ENCODE measurements at places on chromosomes 4 and X.
A peak's percentile ranks its signal among the peaks of the same experiment; 100 is the strongest.

- peak; percentile 46 for DNase-seq
Measured at GRCh38 chr4:169619518-169619957, 840 bp upstream of the CLCN3 start.

DNA sequence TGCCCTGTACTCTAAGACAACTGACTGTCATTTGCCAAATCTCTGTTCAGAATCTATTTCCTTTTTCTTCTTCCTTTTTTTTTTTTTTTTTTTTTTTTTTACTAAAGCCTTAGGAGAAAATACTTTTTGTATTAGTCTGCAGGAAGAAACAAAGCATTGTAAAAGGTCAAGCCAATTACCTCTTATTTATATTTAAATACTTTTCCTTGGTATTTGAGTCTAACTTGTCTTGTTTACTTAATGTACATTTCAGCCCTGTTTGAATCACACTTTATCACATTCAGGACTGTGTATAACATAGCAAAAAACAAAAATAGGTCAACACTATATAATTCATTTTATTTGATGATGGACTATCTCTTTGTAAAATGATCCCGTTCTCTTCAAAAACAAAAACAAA, 262.2 kb downstream of the RPA4 start:
- no peak for DNase-seq

DNA sequence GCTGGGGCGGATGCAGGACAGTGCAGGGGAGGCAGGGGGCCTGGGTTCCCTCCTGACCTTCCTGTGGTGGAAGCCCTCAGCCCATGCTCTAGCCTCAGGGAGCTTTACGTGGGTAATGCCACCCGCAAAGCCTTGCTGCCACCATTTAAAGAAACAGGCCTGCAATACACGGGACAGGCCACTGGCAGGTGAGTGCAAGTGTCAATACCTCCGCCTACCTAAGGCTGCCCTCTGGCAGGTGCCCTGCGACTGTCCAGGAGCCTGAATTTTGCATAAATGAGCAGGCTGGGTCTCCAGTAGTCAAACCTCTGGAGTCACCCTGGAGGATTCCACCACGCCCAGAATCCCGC, 5.9 kb downstream of the CRMP1 start:
- no peak for DNase-seq

- DNase-seq, result no peak
Measured at GRCh38 chr4:103451341-103451740, 253.2 kb upstream of the CENPE start.

- peak; percentile 11 for DNase-seq
Measured at GRCh38 chrX:69152417-69152841, 12.8 kb downstream of the PJA1 start.

- DNase-seq, result peak; percentile 76
Measured at GRCh38 chr4:6986781-6987587, 56.2 kb upstream of the TADA2B start.

GRCh38 chrX:149037281-149037870, 467.7 kb downstream of the IDS start:
- no peak for DNase-seq

- no peak for DNase-seq
Measured at GRCh38 chr4:143559757-143560147, 46.2 kb downstream of the SMARCA5 start.

DNA sequence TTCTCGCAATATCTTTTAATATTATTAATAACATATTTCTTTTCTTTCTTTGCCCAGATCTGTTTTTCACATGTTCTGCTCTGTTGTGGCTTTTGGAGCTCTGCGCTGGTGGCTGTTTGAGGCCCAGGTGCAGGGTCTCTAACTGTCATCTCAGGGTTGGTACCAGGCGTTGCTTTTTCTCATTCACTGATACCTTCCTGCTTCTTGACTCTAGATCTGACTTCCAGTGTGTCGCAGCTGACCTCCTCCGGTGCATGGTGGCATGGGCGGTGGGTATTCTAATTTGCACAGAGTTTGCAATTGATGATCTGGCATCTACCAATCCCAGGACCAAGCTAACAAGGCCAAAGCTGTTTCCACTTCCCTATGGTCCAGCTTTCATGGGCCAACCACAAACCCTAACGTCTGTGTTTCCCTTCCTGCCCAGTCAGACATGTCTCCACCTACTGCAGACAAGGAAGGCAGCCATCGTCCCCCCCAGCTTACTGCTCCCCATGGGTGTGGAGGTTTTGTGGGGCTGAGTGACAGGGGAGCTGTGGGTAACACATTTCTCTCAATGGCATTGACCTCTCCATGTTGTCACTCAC, 25.2 kb downstream of the LETM1 start:
- no peak for DNase-seq

GRCh38 chr4:145808848-145809512, 129.0 kb downstream of the C4orf51 start:
- DNase-seq, result no peak

GRCh38 chr4:161249779-161250440, 913.9 kb downstream of the FSTL5 start:
- no peak for DNase-seq

GRCh38 chr4:3701271-3701734, 64.9 kb upstream of the ADRA2C start:
- DNase-seq, result no peak

- DNase-seq, result no peak
Measured at GRCh38 chr4:165009493-165010227, 22.1 kb upstream of the TRIM60 start.

GRCh38 chr4:56211202-56211601, 176.1 kb downstream of the AASDH start:
- no peak for DNase-seq

GRCh38 chrX:126819429-126819828, at the start of gene PRR32:
TSS of gene PRR32 (plus strand) at chrX:126819729. CDS start at chrX:126819844, 115 bp downstream.
- no peak for DNase-seq

GRCh38 chrX:150966235-150966634, 16.9 kb upstream of the HMGB3 start:
- no peak for DNase-seq

DNA sequence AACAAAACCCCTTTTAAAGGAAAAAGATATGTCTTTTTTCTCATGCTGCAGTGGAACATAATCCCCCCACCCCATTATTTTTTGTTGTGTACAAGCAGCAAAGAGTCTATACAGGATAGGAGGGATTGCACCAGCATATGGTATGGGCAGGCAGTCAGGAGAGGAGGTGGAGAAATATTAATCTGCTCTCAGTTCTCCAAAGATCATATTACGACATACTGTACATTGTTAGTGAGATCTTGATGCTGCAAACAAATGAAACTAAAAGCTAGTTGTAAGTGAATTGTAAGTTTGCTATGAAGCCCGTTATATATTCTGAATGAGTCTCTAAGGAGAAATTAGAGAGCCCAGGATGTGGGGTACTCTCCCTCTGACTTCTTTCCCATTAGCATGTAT, 75.3 kb downstream of the RAPGEF2 start:
- DNase-seq, result no peak
